ENCODE measurements at places on chromosomes 13 and 19.

DNA sequence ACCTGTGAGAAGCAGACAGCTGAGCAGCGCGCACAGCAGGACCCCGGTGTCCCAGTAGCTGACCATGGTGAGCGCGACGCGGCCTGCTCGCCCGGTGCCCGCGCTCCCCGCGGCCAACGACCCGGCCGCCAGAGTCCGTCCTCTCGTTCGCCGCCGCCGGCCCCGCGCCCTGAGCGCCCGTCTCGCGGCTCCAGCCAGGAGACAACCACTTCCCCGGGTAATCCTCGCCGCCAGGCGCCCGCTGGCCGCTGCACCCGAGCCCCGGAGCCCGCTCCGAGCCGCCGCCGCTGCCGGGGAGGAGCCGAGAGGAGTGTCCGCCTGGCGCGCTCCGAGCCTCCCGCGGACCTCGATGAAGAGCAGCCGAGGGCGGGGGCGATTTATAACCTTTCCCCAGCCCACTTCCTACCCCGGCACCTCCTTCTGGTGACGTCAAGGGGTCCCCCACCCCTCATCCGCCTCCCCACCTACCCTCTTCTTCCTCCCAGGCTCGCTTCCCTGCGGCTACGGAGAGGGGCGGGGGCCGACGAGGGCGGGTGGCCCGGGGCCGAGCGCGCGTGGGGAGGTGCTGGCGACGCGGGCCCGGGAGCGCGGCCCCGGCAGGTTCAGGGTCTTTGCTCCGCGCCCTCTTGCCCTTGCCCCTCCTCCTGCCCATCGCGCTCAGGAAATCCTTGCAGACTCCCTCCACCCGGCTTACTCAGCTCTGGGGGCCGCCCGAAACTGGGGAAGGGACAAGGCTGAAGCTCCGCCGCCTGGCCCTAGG, at the start of gene FLT1:
TSS of gene FLT1 (minus strand) at position 351 of the 760 bp plus-strand sequence. CDS start at position 66, 285 bp downstream.
- no peak for DNase-seq

- DNase-seq: no peak
Observed at GRCh38 chr13:49550942-49551644, 34.3 kb downstream of the RCBTB1 start.

- no peak for DNase-seq
Observed at GRCh38 chr13:30898070-30898469, 8.0 kb upstream of the MEDAG start.

DNA sequence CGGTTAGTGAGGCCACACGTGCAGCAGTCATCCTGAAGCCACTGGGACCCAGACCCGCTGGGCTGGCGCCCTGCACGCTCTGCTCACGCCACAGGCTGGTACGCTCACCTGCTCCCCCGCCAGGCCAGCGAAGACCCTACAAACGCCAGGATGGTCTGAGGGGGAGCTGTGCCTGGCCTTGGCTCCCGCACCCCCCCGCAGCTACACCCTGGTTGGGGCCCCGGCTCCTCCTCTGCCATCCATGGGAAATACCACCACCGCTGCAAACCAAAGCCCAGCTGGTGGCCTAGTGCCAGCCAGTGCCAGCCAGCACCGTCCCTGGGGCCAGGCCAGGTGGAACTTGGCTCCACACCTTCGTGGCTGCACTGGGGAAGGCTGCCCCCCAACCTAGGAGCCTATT, 23.3 kb upstream of the CACTIN start:
- no peak for DNase-seq

GRCh38 chr13:40483601-40484000, 182.8 kb downstream of the FOXO1 start:
- DNase-seq: no peak

- DNase-seq: no peak
Observed at GRCh38 chr13:90708128-90708527, 639.4 kb upstream of the MIR17HG start.

DNA sequence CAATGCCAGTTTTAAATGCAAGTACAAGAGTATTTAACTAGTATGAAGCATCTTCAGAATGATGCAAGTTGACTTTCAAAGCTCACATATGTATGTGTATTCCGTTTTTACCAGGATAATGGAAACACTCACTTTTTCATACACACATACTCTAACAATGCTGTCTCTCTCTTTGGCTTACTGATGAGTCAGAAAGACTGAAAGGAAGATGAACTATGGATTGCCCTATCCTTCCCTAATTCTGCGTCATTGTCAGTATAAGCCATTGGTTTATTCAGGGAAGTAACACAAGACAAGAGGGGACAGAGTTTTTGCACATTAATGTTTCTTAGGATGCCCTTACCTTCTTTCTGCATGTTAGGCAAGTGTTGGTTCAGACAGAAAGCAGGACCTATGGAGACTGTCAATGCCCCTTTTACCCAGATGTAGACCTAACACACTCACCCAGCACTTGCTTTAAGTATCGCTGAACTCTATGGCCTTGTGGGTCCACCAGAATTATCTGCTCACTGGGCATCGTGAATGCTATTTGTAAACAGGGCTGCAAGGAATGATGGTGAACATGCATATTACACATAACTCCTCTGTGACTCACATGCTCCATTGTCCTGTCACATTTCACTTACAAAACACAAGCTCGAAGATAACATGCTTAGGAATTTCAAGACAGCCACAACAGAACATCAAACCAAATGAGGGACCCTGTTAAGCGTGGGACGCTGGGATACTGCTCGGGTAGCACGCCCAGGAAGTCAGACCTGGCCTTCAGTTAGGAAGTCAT, 10.0 kb upstream of the OXGR1 start:
- no peak for DNase-seq

- DNase-seq: no peak
Observed at GRCh38 chr13:48653472-48653939, at the start of gene CYSLTR2. Gene CYSLTR2, plus strand, starts transcription at chr13:48653929. Its CDS starts 52,889 bp downstream, at chr13:48706818.

DNA sequence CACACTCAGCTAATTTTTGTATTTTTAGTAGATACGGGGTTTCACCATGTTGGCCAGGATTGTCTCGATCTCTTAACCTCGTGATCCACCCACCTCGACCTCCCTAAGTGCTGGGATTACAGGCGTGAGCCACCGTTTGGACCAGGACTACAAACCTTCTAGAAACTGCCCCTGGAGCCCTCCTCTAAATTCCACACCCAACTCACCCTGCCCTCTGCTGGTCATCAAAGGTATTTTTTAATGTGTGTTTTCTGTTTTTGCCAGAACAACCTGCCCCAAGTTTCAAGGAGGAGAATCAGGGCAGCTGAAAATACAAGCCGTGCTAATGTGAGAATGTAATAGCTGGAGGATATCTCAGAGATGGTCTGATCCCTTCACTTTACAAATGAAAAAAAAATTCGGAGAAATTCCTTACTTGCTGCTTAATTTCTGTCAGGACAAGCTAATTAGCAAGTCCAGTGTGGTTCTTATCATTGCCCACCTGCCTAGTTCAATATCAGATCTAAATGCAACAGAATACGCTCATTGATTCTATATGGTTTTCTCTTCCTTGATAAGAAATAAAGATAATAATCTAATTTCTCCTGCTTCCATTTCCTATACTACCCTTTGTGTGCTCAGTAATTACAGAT, 4.1 kb downstream of the ATP8A2 start:
- DNase-seq: no peak

DNA sequence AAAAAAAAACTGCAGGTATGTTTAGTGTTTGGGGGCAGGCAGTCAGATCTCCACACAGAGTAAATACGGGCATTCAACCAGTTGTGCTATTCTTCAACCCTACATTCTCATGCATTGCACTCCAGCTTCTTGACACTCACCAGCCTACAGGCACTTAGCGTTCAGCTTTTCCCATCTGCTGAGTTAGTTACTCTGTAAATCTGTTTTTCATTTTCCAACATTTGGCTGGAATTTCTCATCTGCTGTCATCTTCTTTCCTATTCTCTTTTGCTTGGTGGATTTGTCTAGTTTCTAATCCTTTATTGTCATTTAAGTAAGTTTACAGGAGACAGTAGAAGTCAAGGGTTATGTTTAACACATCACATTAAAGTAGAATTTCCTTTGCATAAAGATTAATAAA, 1318.9 kb downstream of the OLFM4 start:
- no peak for DNase-seq
